ENCODE measurements at places on chromosomes 1 and 21.

- DNase-seq: no peak
Observed at GRCh38 chr1:32525053-32525452, 14.2 kb upstream of the ZBTB8A start.

GRCh38 chr1:202145068-202145743 is 669 bp upstream of the ARL8A start:
- DNase-seq: no peak

- no peak for DNase-seq
Observed at GRCh38 chr1:1065265-1065939, 8.7 kb downstream of the RNF223 start.

DNA sequence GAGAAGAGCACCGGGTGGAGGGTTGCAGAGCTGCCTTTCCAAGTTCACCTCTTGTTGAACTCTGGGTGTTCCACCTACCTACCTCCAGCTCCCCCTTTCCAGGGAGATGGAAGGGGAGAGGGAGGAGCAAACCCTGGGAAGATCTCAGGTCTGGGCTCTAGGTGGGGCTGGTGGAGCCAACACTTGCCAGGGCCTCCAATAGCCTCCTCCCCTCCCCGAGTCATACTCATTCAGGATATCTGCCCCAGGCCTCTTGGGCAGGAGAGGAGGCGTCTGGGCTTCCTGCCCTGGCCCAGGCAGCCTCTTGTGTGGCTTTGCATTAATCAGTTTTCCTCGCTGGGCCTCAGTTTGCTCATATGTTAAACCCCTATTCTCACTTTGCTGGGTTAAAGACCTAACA is 13.4 kb downstream of the RAP1GAP start:
- DNase-seq: no peak

DNA sequence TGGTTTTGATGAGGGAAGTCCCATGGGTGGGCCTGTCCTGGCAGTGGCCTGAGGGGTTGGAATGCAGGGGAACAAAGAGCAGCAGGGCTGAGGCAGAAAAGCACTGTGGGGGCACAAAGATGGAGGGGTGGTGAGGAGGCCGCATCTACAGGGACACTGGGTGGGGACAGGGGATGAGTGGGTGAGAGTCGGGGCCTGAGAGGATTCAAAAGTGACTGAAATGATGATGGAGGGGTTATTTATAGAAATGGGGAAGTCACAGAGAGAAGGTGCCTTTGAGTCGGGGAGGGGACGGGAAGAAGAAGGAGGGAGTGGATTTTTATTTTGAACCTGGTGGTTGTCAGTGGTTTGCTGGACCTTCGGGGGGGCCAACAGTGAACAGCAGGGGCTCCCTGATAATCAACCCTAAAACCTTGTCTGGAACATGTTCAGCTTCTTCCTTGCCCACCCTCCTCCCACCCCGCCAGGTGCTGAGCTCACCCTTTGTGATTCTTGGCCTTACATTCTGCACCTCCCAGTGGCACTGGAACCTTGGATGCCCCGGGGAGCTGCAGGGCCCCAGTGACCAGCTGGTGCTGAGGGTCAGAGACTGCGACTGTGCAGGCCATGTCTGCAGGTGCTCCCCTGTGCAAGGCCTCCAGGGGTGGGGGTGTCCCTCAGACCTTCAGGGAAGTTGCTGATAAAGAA is 42.9 kb downstream of the IER5 start:
- DNase-seq: no peak

- DNase-seq: no peak
Observed at GRCh38 chr21:24055696-24056095, 1551.6 kb downstream of the MRPL39 start.

GRCh38 chr1:8004803-8005573 is 21.1 kb downstream of the ERRFI1 start:
- DNase-seq: peak; percentile 89

- DNase-seq: no peak
Observed at GRCh38 chr1:36390411-36390810, 4.7 kb upstream of the STK40 start.

- no peak for DNase-seq
Observed at GRCh38 chr1:148373192-148373925, 109.7 kb downstream of the PPIAL4G start.

DNA sequence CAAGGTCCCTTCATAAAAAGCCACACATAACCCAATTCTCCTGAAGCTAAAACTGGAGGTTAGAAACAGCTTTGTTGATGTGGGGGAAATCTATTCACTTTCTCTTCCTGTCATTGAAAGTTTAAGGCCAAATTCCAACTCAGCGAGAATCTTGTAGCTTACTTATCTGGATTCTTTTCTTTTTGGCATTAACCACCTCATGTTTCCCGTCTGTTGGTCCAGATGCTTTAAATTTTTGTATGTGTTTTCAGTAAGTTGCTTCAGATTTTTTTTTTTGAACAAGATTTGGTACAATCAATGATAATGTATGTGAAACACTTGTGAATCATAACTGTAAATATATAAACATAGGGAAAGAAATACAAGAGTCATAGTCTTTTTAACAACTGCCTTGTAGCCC is 33.7 kb upstream of the NEK7 start:
- DNase-seq: no peak

DNA sequence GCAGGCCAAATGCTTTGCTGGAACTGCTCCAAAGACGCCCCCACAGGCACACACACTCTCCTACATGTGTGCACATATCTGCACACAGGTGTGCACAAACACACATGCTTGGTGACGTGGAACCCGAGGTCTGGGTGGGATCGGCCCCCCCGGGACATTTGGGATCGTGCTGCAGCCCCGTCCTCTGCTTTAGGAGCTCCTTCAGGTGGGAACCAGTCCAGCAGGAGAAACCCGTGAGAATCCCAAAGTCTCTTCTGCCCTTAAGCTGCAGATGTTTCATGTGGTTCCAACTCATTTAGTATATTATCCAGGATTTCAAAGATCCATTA is 38.6 kb downstream of the UBE2G2 start:
- no peak for DNase-seq

DNA sequence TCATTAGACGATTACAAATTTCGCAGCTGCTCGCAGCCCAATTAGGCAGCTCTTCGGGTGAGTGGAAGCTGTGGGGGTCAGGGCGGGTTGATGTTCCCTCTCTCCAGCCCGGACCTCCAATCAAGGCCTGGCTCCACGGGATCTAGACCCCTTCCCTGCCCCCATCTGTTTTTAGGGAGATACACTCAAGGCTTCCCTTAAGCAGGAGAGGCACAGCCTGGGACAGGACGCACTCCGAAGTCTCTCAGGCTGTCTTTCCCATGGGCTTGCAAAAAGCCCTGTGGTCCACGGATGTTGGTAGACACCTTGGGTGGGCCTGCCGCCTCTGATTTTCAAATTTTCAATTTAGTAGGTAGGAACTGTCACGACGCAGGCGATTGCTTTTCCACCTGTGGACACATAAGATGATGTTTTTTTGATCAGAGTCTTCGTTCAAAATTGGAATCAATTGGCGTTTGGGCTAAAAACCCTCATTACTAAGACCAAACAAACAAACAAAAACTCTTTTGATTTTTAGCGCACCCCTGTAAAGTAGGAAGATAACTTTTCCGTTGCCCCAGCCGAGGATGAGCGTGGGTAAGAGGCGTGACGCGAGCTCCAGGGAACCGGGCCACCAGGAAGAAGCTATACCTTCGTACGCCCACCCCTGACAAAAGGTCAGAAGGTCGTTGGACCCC is 2.5 kb upstream of the LHX8 start:
- DNase-seq: no peak

GRCh38 chr1:94207695-94208094 is 29.7 kb downstream of the ARHGAP29 start:
- DNase-seq: no peak

DNA sequence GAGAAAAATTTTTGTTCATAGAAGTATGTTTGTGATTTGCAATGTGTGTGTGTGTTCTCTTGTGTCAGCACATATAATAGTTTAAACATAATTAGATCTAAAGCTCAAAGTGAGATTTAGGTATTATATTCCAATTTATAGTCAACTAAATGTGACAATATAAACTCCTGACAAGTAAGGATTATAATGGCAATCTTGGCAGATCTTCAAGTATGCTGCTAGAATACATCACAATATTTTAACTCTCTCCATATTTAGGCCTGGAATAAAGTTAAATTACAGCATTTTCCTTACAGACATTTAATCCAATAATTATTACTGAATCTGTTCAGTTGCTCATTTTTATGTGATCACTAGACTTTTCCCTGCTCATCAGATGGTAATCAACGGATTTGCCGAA is 65.8 kb downstream of the LYPLAL1 start:
- no peak for DNase-seq

DNA sequence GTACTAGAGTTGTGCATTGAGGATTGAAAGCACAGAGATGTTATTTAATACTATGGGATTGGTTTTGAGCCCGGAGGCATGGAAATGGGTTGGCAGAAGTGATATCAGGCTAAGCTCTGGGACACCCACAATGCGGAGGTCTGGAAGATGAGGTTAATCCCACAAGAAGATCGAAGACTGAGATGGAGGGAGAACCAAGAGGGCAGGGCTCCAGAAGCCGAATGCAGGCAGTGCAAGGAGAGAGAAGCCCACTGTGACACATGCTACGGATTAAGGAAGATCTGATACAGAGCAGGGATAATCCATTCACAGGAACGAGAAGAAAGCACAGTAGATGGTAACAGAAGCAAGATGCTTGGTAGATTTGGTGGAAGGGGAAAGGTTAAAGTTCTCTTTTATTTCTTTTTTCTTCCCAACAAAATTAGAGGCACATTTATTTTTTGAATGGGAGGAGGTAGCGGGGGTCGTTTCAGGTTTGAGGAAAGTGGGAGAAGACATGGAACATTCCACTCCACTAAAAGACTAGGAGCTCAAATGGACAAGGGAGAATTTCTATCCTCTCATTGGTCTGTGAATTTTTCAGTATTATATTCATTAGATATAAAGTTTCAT is 113.2 kb downstream of the NCAM2 start:
- no peak for DNase-seq

- no peak for DNase-seq
Observed at GRCh38 chr21:35561116-35561515, 499.2 kb downstream of the SETD4 start.

DNA sequence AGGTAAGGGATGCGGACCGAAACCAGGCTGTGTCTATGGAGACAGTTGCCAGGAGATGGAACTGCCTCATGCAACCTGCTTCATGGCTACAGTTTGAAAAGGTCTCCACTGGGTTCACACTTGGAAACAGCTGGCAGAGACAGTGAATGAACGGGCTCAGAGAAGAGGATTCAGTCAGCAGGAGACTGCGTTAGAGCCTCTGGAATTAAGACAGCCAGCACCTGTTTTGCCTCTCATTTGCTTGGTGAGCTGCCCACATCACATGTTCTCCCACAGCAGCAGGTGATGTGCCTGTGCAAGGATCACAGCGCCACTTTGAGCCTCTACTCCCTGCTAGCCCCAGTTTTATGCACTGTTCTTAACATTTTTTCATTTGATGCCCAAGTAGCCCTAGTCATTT is 321.0 kb downstream of the PLPP3 start:
- DNase-seq: no peak

DNA sequence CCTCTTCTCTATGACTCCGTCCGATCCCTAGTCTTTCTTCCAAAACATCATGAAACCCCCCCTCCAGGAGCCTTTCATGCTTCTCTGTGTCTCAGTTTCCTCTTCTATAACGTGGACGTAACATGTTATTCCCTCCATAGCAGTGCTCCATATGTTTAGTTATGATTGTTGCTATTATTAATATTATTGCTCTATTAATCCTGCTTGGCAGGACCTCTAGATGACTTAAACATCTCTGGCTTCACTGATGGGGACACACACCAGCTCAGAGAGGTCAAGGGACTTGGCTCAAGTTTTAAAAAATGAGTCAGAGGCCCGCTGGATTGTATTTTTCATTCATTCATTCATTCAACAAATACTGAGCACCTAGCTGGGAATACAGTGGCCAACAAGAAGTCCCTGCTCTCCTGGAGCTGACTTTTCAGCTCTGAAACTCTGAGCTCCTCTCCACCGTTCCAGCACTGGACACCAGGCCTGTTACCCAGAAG is 404 bp upstream of the CPLANE2 start:
- peak; percentile 5 for DNase-seq

DNA sequence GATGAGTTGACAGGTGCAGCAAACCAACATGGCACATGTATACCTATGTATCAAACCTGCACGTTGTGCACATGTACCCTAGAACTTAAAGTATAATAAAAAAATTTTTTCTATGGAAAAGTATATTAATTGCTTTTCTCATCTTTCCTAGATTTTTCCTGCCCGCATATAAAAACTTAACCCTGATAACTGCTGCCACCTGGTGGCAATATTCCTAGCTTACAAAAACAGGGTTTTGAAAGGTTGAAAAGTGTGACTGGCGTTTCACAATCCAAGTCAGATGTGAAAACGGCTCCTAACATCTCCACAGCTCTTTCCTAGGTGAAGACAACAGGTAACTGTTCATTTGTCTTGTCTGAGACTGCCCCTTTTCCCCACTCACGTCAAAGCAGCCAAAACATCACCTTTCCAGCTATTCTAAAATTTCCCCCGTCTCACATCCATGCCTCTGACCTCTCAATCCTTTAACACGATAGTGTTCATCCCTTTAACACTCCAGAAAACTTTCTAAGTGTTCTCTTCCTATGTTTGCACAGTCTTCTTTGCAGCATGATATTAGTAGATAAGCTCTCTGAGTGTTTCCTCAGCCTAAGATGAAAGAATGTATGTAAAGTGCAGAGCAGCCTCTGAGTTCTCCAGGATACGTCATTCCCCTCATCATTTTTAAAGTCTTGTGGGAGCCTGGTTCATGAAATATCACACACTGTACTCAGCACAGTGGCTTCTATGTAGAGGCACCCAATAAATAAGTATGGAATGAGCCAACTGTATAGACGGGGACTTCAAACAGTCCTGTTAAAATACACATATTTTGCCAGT is 27.5 kb downstream of the OVGP1 start:
- DNase-seq: no peak

GRCh38 chr1:21909286-21909759 is 27.8 kb downstream of the HSPG2 start:
- DNase-seq: no peak

- no peak for DNase-seq
Observed at GRCh38 chr1:64077281-64077940, 126.0 kb upstream of the UBE2U start.

GRCh38 chr1:19610282-19610981 is 33.7 kb upstream of the NBL1 start:
- DNase-seq: no peak

- peak; percentile 86 for DNase-seq
Observed at GRCh38 chr1:151457911-151458801, 1.1 kb downstream of the POGZ start.

GRCh38 chr1:56824938-56825337 is 5.7 kb upstream of the FYB2 start:
- DNase-seq: no peak

DNA sequence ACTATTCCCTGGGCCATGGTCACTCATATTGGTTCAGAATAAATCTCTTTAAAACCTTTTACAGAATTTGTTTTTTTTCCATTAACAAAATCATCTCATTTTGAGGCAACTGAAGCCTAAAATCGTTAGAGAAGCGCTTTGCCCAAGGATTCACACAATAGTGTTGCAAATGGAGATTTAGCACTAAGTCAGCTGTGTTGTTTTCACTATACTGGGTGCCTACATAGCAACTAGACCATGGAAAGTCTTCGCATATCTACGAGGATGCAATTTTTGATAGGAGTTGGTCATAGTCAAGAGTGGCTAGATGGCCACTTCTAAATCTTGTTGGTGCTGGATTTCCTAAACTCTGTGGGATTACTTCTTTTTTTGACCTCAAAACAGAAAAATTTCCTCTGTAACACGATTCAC is 530 bp upstream of the TIPRL start:
- DNase-seq: no peak

GRCh38 chr1:18176619-18177018 is 69.0 kb downstream of the IGSF21 start:
- no peak for DNase-seq

Measured in left ventricle myocardium superior (tissue), 1 donor.